Activated CD4-positive, alpha-beta memory T cell treated with anti-CD3 and anti-CD28 coated beads, Interleukin-2, amount 10 ng/mL, durations not matched to agents 7 days and 5 days (primary cell): ENCODE measurements at places on chromosomes 3 and 15. TPM values are rescaled to one million over a fixed set of nuclear protein-coding genes. Genes with fewer than 3 reads are reported as not detected.

The NAALADL2 gene
- not detected for total RNA-seq

The CELSR3 gene
- 7.2 TPM for total RNA-seq

The CISH gene
- total RNA-seq = 328 TPM

DNA sequence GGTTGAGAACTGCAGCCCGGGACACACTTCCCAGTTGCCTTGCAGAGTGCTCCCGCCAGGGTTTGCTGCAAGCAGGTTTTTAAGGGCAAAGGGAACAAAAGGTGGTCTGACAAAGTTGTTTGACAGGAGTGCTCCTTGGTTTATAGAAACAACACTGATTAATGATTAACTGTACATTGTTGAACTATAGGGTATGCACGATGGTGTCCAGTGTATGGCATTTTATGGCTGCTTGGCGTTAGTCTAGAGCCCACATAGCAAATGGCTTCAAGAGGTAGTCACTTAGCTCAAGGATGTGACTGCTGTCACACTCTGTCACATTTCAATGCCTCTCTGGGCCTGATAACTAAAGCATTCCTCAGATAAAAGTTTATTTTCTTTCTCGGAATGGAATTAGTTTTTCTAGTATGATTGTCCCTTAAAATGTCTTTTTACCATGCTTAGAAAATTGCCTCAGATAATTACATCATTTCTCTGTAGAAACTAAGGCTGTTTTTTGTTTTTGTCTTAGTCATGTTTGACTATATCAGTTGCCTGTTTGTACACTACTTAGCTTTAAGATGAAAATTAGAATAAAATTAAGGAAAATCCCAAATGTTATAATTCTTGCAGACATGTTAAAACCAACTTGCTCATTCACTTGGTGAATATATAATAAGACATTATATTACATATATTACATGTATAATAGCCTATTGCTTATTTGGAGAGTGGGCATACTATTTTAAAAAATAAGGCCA, 61.3 kb upstream of the GATM start:
- no peak overlapping the region for H3K27ac ChIP-seq
- peaks cover 8% of the 10 kb centered on the region for H3K27me3 ChIP-seq
- no peak for DNase-seq
- no peaks in the 10 kb centered on the region for H3K4me1 ChIP-seq

The UBE2Q2 gene
- 53.7 TPM for total RNA-seq

The C3orf22 gene
- not detected for total RNA-seq

The ZDHHC19 gene
- total RNA-seq = not detected
